ENCODE measurements at places on chromosomes 13 and 19.
A peak's percentile ranks its signal among the peaks of the same experiment; 100 is the strongest.

GRCh38 chr13:97911311-97912138 is 42.0 kb upstream of the IPO5 start:
- DNase-seq = no peak

GRCh38 chr13:64041296-64041695 is 2625.6 kb upstream of the PCDH20 start:
- no peak for DNase-seq

DNA sequence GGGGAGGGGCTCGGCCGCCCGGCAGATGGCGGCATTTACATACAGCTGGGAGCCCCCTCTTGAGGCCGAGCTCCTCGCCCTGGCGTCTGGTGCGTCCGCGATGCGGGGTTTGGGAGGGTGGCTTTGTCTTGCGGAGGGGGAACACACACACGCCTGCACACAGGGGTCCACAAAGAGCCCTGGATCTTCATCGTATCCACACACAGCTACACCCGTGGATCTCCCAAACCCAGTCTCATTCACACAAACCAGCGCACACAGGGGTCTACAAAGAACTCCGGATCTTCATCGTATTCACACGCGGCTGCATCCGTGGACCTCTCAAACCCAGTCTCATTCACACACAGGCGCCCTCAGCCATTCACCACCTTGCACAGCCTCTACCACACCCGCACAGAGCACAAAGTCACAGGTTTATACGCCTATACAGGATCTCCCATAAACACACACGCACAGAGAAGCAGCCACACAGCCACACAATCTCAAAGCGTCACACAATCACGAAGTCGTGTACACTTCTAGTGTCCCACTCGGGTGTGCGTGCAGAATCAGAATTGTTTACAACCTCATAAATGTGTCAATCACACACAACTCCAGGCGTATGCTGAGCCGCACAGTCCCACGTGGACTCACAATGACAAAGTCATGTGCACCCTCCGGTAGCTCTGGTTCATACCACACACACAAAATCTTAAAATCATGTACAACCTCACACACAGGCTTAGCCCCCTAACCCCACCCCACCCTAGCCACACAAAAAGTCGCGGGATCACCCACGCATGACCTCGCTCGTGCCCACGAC is 550 bp upstream of the DLL3 start:
- DNase-seq = no peak

GRCh38 chr13:22198001-22198400 is 527.1 kb downstream of the FGF9 start:
- no peak for DNase-seq

DNA sequence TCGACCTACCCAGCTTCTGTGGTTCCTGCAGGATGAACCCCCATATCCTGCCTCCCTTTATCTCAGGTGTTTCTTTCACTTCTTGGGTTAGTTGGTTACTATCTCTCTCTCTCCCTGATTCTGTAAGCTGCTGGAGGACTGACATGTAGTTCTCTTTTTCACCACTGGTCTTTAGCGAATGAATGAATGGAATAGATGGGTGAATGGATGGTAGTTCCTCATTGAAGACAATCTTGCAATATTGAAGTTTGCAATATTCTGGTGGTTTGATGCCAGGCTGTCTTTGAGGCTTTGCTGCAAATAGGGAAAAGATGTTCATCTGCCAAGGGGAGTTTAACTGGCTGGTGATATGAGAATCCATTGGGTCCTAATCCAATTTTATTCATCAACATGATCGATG is 120.2 kb downstream of the UBL3 start:
- no peak for DNase-seq

GRCh38 chr13:27120811-27121210 is 50.8 kb downstream of the USP12 start:
- DNase-seq = no peak

- DNase-seq = no peak
Observed at GRCh38 chr19:34504273-34504808, 22.8 kb downstream of the WTIP start.

GRCh38 chr13:64164435-64164834 is 2748.8 kb upstream of the PCDH20 start:
- no peak for DNase-seq

- no peak for DNase-seq
Observed at GRCh38 chr19:54481326-54481930, 8.3 kb upstream of the CDC42EP5 start.

GRCh38 chr13:106034201-106034600 is 501.3 kb downstream of the EFNB2 start:
- DNase-seq = no peak

- no peak for DNase-seq
Observed at GRCh38 chr13:113169277-113170272, 11.1 kb downstream of the PROZ start.

GRCh38 chr13:114130837-114131582 is 1.4 kb downstream of the RASA3 start:
- peak; percentile 35 for DNase-seq

GRCh38 chr13:27827646-27828045 is 35.4 kb downstream of the GSX1 start:
- no peak for DNase-seq

- DNase-seq = no peak
Observed at GRCh38 chr13:62625214-62625881, 1209.7 kb upstream of the PCDH20 start.

GRCh38 chr19:45128146-45128545 is 32.6 kb downstream of the NKPD1 start:
- no peak for DNase-seq

DNA sequence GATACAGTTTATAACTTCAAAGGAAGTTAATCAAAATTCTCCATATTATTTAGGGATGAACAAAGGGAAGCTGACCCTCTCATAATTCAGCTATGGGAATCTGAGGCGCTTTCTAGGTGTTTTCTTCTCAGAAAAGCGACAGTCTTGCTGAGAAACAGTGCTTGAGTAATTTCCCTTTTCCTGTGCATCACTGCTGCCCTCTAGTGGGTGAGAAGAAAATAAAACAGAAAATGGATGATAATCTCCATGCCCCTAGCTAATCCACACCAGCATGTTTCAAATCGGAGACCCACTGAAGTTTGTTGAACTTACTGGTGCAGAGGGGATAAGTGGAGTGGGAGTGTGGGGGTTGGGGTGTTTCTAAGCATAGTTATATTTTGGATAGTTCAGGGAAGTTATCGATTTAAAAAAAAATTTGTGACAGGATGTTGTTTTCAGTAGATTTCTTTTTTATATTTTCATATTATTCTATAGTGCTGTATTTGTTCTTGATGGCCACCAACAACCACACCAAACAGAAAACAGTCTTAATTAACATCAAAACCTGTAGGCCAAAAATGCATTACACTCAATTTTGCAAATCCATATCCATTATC is 21.4 kb downstream of the LCP1 start:
- DNase-seq = no peak

- no peak for DNase-seq
Observed at GRCh38 chr19:57244513-57244912, 4.1 kb downstream of the ZNF805 start.

- DNase-seq = no peak
Observed at GRCh38 chr13:42333613-42334328, 61.8 kb downstream of the AKAP11 start.

DNA sequence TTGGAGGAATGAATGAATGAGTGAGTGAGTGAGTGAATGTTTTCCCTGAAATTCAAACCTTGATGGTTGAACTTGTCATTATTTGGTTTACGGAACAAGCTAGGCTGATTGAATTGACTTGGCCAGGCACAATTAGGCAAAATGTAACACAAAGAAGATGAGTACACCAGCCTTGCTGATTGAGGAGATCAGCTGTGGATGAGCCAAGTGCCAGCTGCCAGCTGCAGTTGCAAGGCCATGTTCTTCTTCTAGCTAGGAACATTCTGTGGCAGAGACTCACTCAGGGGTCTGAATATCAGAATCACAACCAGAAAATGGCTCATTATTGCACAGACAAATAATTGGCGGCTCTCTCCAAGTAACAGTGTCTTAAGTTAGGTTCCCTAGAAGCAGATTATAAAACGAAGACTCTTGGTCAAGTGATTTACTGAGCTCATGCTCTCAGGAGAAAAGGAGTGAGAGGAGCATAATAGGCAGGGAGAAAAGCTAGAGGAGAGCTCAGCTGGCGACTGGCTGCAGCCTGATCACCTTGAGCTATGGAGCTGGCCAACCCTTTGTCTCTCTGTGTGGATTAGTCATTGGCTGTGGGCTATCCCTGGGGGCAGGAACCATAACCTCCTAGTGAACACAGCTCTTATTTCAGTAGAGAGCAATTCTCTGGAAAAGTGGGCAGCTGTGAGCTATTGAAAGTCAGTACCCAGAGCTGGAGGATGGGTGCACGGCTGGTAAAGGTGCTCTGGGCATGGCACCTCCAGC is 225.3 kb upstream of the SERP2 start:
- no peak for DNase-seq

- DNase-seq = no peak
Observed at GRCh38 chr13:27482983-27483382, 32.6 kb upstream of the MTIF3 start.

- no peak for DNase-seq
Observed at GRCh38 chr13:36531746-36532486, 99.6 kb downstream of the CCNA1 start.

DNA sequence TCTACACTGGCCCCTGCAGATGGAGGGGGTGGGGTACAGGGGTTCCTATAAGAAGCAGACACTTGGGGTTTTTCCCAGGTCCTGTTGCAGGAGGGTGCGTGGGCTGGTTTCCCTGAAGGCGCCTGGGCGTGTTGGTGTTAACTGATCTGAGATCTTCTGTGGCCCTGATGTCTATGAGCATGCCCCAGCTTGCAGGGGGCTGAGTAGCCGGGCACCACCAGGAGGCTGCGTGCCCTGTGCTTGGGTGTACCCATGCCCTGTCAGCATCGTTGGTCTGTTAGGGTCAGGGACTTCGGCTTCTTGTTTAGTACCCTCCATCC is 45.3 kb downstream of the CAPN12 start:
- no peak for DNase-seq

DNA sequence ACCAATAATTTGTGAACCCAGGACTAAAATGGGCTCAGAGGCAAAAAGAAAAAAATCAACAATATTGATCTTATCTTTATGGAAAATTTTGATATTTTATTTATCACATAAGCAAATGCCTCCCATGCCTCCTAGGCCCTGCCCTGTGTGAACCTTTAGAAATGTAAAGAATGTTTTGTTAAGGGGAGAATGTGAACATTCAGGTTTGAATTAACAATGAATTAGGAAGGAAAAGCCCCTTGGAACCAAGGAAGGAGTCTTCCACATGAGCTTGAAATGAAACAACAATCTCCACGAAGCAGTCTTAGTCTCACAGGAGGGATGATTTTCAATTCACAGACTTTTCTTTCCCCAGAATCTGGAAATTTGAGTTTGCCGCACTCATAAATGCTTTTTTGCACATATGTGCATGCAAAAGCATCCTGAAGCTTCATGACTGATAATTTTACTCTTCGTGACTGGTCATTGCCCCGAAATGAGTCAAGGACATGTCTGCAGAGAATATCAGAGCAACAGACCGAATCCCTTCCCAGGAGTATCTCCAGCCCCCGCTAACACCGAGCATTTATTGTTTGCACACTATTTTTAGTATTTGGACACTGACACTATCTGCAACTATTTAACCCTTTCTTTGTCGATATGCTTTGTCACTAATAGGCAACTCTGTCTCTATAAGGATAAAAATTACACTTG is 135.2 kb downstream of the DCT start:
- no peak for DNase-seq

DNA sequence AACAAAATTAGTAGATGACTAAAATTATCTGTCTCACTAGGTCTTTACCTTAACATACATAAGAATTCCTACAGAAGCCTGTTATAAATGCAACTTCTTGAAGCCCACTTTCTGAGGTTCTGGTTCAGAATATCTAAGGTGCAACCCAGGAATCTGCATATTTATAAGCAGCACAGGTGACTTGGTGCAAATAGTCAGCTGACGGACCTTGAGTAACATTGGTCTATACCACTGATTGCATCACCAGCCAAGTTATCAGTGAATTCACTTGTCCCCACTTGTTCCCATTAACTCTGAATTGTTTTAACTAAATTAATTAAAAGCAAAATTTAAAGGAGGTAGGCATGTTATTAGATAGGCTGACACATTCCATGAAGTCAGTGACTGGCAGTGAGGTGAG is 109.9 kb downstream of the FRY start:
- no peak for DNase-seq

DNA sequence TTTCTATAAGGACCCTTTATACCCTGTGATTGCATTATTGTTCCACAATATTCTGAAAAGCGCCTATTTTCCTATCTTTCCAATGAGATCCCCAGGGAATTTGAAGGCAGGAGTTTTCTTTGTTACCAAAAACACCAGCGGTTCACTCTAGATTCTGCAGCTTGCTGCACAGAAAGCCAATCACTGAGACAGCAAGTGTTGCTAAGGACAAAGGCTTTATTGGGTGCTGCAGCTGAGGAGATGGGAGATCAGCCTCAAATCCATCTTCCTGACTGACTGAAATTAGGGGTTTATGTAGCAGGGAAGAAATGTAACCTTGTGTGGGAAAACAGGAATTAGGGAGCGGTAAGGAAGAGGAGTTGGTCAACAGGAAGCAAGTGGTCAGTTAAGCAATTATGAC is 42.6 kb upstream of the MYO16 start:
- no peak for DNase-seq

DNA sequence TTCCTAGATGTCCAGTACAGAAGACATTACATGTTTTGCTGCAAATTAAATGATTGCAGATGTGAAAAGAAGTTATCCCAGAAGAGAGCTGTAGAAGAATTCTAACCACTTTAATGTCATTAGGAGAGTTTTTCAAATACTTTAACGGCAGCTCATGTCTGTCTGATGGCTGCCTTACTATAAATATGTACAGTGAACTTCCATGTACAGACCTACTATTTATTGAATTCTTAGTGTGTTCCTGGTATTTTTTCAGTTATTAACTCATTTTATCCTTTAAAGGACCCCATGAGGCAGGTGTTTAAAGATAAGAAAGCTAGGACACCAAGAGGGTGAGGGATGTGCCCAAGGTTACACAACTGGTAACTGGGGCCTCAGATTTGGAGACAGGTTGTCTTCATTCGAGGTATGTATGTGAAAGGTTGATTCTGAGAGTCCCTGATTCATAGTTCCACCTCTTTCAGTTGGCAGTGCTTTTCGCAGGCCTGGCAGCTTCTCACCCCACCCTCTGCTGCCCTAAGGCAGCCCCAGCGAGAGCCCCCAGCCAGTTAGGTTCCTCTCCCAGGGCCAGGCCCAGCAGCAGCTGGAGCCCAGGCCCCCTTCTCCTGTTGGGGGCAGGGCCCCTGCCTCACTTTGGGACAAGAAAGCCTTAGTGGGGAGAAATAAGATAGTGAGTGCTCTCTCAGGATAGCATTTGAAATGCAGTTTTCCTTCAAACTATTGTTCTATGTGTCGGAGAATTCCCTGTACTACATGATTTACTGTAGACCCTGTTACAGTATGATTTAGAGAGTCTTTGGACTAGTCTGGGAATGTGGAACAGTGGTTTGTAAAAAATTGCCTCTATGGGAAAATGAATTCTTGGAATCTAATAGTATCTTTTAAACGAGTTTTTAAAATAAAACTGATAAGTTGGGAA is 67.7 kb upstream of the TEX29 start:
- no peak for DNase-seq

- DNase-seq = peak; percentile 64
Observed at GRCh38 chr19:49987159-49987698, 26.3 kb upstream of the SIGLEC11 start.

GRCh38 chr13:81224209-81224833 is 883.4 kb upstream of the SPRY2 start:
- no peak for DNase-seq

Measured in activated CD4-positive, alpha-beta T cell treated with anti-CD3 and anti-CD28 coated beads, Interleukin-2, amount 50 U/mL, for 4 hours (primary cell).